ENCODE measurements at places on chromosomes 3 and 15.

DNA sequence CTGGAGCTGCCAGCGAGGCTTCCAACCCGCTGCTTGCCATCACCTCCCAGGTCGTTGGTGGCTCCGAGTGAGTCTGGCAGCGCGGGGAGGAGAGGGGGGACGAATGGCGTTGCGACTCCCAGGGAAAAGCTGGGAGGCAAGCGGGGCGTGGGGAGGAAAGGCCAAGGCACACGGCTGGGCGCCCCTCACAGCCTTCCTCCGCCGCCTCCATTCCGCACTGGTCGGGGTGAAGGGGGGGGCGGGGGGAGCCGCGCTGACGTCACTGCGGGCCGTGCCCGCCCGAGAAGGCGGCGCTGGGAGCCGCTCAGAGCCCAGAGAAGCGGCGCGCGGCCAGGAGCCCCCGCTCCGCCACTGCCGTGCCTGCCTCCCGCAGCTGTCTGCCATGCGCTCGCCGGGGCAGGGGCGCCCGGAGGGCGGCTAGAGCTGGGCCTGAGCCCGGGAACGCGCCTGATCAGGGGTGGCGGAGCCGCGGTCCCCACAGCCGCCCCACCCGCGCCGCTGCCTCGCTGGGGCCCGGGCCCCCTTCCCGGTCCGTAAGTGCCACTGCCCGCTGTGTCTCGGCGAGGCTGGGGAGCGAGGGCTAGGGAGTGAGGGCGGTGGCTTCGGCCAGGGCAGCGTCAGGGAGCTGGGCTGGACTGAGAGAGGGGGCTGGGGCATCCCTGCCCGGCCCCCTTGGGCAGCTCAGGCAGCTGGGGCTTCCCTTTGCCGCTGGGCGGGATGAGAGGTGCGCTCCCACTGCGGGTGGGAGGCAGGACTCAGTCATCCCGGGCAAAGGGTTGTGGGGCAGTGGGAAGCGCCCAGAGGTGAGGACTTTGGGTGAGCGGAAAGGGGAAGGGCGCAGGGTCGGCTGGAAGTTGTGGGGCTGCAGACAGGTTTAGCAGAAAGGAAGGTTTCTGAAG is 27.8 kb upstream of the POLG start:
- DNase-seq, result no peak

- DNase-seq, result no peak
Observed at GRCh38 chr15:33370623-33371020, 59.9 kb downstream of the RYR3 start.

DNA sequence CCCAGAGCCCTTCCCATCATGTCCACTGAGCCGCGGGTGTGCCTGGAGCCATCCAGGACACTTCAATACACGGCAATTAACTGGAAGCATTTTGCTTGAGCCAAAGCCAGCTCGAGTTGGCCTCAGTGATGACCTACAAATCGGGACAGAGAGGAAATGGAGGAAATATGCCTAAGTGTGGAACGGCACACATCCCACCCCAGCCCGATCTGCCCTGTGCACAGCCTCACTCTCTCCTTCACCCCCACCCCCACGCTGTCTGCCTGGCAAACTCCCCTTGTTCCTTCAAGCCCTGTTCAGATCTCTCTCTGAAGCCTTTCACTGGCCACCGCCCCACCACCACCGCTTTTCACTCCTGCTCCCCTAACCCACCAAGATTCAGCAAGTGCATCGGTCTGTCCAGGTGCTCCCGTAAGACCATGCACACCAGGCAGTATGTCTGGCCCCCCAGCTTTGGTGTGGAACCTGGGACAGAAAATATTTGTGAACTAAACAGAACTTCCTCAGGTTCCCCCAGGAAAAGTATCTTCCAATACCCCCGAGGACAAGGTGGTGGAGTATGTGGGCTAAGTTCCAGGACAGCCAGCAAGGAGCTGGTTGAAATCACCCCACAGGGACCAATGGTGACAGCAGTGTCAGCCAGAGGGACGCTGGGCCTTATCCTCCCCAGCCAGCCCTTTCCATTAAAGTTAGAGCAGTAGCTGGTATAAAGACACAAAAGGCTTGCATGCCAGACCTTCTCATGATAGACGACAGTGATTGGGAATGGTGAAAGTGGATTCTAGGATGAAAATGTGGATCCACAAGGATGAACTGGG is 83.7 kb downstream of the VGLL4 start:
- DNase-seq, result no peak

DNA sequence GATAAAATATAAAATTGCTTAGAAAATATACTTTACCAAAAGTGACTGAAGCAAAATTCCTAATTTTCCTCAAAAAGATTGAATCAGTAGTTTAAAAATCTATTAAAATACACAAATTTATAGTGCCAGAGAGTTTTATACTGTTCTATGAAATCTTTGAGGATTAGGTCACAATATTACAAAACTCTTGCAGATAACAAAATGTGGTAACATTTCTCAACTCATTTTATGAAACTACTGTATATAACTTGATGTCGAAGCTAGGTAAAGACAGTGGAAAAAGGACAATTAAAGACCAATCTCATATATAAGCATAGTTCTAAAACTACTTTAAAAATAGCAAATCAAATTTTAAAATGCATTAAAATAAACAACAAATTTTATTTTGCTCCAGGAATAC is 15.9 kb downstream of the VEPH1 start:
- DNase-seq, result no peak

DNA sequence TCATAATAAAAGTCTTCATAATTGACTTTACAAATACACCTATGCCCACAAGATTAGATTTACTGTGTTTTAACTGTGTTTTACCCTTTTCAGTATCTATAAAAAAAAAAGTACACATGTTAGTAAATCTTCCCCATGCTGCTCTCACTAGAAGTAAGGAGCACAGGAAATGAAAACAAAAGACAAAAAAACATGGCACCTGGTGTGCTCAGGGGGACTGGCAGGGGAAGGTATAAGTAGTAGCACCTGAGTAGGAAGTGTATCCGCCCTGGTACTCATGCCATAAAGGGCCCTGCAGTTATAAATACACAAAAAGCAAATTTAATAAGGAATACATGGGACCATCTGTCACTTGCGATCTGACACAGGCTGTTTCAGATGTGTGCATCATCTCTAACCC is 8.9 kb upstream of the ALDH1A2 start:
- DNase-seq, result no peak

DNA sequence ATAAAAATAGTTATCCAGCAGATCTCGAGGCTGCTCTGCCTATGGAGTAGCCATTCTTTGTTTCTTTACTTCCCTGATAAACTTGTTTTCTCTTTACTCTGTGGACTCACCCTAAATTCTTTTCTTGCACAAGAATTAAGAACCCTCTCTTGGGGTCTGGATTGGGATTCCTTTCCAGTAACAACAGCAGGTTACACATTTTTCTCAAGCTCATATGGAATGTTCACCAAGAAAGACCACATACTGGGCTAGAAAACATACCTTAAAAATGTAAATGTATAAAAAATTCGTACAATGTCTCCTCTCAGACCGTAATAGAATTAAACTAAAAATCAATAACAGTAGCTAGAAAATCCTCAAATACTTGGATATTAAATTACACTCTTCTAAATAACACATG is 299.2 kb downstream of the CNTN3 start:
- DNase-seq, result no peak

- DNase-seq, result no peak
Observed at GRCh38 chr3:67619991-67620390, 34.4 kb downstream of the SUCLG2 start.
